ENCODE measurements at places on chromosomes 2 and 18. TPM values are rescaled to one million over a fixed set of nuclear protein-coding genes. Genes with fewer than 3 reads are reported as not detected.
A peak's percentile ranks its signal among the peaks of the same experiment; 100 is the strongest.

The SLC40A1 gene
- total RNA-seq: 57.5 TPM

The IL37 gene
- not detected for total RNA-seq

The IMPA2 gene
- total RNA-seq: 73.3 TPM

The KCNG2 gene
- not detected for total RNA-seq

The C1GALT1C1L gene
- total RNA-seq: 0.64 TPM

The MTCL1 gene
- 6.7 TPM for total RNA-seq

GRCh38 chr2:241860184-241861078 is 1.7 kb upstream of the PDCD1 start:
- DNase-seq: peak; percentile 52

DNA sequence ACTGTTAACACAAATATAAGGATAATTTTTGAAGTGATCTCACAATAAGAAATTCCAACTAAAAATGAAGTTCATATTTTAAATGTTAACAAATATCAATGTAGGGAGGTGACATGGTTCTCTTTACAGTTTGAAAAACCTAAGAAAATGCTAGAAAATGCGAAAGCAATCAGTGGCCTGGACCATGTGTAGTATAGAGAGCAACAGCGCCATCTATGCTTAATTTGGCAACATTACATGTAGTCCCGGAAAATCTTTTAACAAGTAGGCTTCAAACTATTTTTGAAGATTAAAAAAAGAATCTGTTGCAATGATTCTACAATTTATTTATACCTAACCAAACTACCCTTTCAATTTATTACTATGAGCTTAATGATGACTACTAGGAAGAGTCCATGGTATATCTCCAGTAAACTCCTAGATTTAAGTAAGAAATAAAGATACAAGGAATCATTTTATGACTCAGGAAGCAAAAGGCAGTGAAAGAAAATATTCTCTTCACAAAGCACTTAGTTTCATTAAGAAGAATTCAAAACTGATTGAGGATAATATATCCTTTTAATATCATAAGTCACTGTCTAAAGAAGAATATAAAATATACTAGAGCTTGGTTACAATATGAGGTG is 33.3 kb downstream of the NDUFA10 start:
- DNase-seq: no peak

DNA sequence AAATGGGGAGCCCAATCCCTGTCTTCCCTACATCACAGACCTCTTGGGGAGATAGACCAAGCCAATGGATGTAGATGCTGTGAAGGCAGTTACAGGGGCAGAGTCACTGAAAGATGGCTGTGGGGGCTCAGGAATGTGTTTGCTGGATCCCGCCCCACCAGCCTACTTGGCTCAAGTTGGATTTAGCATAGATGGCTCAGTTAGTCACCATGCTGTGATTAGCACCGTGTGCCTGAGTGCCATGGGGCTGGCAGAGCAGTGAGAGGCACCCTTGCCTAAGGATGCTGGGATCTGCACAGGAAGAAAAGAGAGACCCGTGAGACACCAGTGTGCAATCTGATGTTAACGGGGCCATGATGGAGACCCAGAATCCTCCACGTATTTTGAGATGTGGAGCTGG is 228.3 kb downstream of the DYSF start:
- peak; percentile 6 for DNase-seq

GRCh38 chr18:33277431-33277830 is 163.1 kb downstream of the CCDC178 start:
- DNase-seq: no peak

DNA sequence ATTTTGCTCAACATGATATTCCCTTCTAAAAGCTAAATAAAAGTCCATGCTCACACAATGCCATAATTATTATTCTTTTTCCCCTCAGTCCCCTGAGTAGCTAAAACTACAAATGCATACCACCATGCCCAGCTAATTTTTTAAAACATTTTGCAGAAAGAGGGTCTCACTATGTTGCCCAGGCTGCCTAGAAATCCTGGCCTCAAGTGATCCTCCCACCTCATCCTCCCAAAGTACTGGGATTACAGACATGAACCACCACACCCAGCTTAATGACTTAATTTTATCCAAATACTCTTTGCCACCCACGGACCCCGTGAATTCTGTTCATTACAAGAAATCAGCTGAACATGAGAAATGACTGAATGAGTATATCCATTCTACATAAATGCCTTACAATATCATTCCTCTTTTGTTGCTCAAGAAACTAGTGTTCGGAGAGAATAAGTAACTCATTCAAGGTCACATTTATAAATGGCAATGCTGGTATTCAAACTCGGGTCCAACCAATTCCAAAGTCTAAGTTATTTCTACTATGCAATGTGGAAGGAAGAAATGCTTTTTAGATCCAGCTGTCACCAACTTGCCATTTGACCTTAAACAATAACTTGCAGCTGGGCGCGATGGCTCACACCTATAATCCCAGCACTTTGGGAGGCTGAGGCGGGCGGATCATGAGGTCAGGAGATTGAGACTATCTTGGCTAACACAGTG is 59.8 kb downstream of the NOL10 start:
- no peak for DNase-seq

DNA sequence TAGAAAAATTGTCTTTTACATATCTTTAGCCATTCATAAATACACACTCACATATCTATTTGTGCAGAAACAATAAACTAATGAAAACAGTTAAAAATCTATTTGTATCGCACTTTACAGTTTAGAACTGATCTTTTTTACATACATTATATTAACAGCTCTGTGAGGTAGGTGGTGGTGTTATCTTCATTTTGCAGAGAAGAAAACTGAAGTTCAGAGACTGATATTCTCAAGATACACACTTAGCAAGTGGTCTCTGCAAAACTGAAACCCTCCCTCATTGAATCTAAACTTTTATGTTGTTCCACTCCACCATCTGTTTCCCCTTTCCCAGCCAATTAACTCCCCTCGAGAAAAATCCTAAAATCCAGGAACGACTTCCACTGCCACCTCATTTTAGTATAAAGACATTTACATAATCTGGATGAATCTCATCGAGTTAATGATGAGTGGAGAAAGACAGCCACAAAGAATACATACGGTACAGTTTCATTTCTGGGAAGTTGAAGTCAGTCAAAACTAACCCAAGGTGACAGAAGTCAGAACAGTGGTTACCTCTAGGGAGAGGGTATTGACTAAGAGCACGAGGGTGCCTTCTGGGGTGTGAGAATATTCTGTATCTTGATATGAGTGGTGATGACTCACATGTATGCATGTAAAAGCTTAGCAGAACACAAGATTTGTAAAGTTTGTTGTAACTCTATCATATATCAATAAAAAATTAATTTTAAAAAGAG is 524.2 kb upstream of the TCF4 start:
- DNase-seq: no peak

DNA sequence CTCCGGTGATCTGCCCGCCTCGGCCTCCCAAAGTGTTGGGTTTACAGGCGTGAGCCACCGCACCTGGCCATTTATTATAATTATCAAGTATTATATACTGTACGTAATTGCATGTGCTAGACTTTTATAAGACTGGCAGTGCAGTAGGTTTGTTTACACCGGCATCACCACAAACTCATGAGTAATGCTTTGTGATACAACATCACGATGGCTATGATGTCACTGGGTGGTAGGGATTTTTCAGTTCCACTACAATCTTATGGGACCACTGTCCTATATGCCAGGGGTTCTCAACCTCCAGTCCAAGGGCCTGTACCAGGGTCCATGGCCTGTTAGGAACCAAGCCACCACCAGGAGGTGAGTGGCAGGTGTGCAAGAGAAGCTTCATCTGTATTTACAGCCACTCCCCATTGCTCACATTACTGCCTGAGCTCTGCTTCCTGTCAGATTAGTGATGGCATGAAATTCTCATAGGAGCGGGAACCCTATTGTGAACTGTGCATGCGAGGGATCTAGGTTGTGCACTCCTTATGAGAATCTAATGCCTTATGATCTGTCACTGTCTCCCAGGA is 9.4 kb downstream of the SCYGR4 start:
- no peak for DNase-seq

DNA sequence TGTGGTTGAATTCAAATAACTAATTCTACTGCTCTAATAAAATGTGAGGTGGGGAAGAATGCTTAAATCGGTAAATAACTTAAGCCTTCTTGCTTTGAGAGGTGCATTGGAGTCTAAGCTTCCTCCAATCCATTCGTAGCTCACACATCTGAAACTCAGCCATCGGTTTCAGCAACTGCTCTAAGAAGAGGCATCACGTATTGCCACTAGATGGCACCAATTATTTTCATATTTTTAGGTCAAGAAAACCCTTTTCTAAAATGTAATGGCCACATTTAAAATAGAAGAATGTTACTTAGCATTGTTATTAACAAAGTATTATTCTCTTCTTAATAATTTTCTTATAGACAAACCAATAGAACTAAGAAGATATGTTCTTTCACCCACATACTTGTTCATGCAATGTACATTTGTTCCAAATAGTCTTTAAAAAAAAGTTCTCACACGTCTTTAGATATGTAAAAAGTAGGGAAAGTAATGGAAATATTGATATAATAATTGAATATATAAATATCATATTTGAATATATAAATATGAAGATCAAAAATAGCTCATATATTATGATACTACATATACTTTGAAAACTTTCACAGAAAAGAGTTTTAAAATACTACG is 229.8 kb downstream of the CCDC178 start:
- DNase-seq: no peak

DNA sequence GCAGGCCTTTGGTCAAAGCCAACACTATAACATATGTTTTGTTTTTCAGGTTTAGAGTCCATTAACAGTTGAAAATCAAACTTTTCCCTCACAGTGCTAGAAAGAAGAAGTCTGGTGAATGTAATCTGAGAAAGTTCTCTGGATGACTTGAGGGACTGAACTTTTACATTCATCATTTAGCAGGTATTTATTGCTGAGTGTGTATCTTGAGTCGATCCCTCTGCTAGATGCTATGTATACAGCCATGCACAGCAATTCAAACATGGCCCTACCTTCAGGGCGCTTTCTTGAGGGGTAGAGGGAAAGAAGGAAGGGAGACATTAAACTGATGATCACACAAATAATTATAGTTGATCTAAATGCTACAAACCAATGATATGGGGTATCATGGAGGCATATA is 89.6 kb downstream of the CLHC1 start:
- no peak for DNase-seq

DNA sequence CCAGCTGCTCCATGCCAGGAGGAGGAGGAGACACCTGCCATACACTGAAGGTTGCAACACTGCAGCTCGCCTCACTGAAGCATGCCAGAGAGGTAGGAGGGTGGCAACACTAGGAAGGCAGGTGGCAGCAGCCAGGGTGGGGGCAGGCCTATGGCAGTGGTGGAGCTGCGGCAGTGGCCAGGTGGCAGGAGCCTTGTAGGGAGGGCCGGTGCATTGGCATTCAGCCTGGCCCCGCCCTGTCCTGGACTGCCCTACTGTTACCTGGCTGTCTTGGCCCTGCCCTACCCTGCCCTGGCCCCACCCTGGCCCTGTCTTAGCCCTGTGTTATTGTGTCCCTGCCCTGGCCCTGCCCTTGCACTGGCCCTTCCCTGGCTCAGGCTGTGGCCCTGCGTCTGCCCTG is 7.4 kb upstream of the ANKRD62 start:
- no peak for DNase-seq

GRCh38 chr18:47909484-47909883 is 21.0 kb downstream of the SMAD2 start:
- DNase-seq: no peak

- DNase-seq: no peak
Measured at GRCh38 chr2:20582600-20583221, 68.2 kb downstream of the HS1BP3 start.

- DNase-seq: no peak
Measured at GRCh38 chr2:105597011-105597805, 147.5 kb upstream of the NCK2 start.

- no peak for DNase-seq
Measured at GRCh38 chr2:181859123-181859522, 32.4 kb upstream of the ITPRID2 start.

DNA sequence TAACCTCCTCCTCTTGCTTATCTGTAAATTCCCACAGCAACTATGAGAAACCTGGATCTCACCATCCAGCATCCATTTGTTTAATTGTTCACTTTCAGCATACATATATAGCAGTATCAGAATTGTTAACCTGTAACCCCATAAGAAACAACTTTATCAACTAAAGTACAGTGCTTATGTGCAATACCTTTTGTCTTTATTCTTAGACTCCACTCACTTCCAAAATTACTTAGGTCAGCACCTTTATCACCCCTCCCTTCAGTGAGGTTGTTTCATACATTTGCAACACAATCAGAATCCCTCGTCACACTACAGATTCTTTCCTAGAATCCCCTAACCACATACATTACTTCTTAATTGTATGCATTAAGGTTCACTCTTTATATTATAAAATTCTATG is 225.9 kb upstream of the NCKAP5 start:
- no peak for DNase-seq

GRCh38 chr2:96895032-96895745 is 25.3 kb upstream of the SEMA4C start:
- no peak for DNase-seq

DNA sequence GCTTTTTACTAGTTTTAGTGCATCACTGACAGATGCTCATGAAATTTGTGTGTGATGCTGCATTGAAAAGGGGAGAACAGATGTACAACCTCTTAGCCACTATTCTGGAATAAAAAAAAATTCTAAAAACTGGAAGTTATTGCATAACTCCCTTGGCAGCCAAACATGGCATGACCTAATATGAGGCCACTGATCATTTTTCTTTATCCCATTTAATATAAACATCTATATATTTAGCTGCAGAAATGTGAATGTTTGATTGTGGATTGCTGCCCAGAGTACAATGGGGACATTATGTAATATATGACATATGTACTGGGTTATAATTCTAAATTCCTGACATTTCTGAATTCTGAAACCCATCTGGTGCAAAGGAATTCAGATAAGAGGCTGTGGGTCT is 86.5 kb downstream of the CDCA7 start:
- DNase-seq: no peak

DNA sequence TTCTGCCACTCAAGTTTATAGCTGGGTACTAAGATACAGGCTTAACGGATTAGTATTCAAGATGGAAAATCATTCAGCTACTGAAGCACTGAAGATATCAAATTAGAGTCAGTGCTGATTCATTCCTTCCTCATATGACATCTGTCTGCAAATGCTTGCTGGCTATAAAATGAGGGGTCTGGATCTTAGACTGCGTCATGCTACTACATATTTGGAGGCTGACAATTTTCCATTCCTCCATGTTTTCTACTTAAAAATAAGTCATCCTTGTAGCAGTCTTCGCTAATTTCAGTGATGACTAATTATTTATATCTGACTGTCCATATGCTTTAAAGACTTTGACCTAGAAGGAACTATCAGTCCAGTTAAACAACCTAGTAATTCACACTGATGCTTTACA is 233.4 kb downstream of the RIT2 start:
- DNase-seq: no peak

DNA sequence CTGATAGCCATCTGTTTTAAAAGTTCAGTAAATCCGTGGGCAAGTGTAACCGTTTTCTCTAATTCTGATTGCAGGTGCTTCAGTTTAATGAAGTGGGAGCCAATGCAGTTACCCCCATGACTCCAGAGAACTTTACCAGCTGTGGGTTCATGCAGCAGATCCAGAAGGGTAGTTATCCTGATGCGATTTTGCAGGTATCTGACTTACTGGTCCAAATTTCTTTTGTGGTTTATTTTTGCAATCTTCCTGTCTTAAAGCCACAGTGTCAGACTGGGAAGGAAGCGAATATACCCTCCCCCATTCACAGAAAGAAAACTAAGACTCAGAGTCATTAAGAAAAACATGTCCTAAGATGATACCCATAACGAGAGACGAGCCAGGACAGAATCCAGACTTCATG is 7.7 kb downstream of the SERPINB2 start:
- DNase-seq: no peak
